Cerebellar nuclear complex (tissue), 1 donor: ENCODE measurements at places on chromosomes 13 and 19.

DNA sequence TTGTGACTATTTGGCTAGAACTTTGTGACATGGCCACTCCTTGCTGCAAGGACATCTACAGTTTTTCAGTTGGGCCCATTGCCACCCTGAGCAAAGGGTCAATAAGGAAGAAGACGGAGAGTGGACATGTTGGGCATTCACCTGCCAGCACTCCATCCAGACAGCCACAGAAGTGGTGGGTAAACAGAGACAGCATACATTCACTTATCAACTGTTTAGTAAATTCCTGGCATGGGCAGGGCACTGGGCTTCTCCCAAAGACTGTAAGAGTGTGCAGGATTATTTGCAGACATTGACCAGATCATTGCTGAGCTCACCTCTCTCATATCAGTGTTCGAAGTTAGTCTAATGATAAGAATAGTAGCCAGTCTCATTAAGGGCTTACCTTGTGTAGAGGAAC is 29.2 kb downstream of the SIPA1L3 start:
- no peak for DNase-seq

DNA sequence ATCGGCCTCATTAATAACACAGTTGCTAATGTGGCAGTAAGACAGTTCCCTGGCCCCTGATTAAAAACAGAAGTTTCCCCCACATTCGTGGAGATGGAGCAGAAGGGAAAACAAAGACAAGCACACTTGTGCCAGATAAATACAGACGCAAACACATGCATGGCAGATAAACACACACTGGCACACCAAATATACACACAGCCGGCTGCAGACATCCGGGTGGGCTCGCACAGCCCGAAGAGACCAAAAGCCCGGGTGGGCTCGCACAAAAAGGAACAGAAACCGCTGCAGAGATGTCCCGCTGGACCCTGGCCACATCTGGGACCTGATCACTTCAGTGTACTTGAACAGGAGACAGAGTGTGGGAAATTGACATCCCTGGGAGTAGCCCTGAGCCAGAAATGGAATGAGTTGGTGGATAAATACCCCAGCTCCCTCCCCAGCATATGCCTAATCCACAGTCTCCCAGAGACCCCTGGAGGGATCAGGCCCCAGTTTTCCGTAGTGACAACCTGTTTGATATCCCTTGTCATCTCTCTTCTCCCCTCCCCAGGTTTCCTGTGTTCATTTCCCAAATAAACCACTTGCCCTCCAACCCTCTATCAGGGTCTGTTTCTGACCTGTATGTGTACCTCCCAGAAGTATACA is 36.0 kb upstream of the ADGRE5 start:
- no peak for DNase-seq

DNA sequence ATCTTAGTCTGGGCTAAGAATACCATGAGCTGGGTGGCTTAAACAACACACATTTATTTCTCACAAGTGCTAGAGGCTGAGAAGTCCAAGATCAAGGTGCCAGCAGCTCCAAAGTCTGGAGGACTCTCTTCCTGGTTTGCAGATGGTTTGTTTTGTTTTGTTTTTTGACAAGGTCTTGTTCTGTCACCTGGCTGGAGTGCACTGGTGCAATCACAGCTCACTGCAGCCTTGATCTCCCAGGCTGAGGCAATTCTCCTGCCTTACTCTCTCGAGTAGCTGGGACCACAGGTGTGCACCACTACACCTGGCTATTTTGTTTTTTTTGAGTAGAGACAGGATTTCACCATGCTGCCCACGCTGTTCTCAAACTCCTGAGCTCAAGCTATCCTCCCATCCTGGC is 15.5 kb downstream of the APLP1 start:
- no peak for DNase-seq

DNA sequence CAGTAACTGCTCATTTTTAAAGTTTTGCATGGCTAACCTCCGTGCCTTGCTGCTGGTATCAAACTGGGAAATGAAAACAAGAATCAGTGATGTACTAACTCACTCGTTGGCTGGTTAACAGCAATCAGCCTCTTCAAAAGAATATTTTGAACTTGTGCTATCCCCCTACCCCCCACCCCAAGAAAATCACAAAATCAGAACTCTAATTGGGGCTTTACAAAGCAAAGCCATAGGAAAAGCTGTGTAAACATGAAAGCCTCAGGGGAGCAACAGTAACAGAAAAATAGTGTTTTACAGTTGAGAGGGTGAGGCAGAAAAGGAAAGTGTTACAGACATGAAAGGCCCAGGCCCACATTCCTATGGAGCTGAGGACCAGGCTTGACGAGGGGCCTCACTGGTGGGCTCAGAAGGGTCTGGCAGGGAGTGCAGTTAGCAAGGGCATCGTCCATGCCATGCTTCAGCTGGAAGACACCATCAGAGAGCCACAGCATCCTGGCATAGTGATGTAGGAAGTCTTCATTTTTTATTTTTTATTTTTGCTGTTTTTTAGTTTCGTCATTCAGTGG is 217.6 kb downstream of the PCCA start:
- DNase-seq = no peak

- no peak for DNase-seq
Measured at GRCh38 chr19:4431296-4431695, 26.3 kb downstream of the UBXN6 start.

GRCh38 chr13:112441226-112441625 is 65.1 kb downstream of the SPACA7 start:
- DNase-seq = no peak

- DNase-seq = no peak
Measured at GRCh38 chr19:39157275-39157996, 31.9 kb downstream of the PAK4 start.

- DNase-seq = no peak
Measured at GRCh38 chr19:29812080-29812880, 489 bp downstream of the CCNE1 start.

GRCh38 chr19:53962887-53963431 is at the start of gene CACNG8:
CACNG8 (plus strand) TSS chr19:53962937.
- no peak for DNase-seq

DNA sequence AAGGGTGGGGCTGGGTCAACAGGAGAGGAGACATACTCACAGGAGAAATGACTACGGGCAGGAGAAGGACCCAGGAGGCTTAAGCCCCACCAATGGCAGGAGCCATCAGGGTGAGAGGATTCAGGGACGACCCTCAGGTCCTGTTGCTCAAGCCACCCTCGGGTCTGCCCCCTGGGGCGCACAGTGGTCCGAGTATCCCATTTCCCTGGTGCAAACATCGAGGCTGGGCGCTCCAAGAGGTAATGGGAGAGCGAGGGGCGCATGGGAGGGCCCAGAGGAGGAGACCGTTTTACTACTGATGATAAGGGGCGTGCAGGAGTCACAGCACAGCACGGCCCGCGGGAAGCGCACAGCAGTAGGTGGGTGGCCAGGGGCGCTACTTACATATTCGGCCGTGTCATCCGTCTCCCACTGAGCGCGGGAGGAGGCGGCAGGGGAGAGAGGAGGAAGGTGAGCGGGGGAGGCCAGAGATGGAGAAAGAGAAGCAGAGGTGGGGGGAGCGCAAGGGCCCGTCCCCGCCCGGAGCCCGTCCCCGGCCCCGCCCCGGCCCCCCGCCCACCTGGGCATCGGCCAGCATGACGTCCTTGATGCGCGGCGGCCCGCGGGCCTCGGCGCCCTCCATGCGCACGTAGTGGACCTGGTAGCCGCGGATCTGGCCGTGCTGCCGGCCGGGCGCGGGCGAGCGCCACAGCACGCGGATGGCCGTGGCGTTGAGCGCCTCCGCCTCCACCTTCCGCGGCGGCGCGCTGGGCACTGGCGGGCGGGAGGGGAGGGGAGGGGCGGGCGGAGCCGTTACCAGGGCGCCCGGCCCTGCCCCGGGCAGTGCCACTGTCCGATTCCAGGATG is 111.5 kb downstream of the PTPRS start:
- no peak for DNase-seq

DNA sequence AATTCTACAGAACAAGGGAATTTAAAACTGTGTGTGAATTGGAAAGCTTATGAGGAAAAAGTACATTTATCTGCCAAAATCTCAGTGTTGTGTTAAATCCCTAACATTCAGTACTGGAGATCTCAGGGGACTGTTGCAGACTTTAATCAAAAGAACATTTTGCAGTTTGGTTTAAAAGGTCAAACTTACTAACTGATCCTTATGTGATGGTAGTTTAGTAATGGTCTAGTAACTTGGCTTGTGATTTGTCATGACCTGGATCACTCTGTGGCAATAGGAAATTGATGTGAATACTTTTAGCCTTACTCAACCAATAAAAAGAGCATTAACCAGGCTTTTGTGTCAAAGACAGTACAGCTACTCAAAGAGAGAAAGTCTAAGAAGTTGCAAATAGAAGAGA is 862.1 kb upstream of the MIR17HG start:
- no peak for DNase-seq

DNA sequence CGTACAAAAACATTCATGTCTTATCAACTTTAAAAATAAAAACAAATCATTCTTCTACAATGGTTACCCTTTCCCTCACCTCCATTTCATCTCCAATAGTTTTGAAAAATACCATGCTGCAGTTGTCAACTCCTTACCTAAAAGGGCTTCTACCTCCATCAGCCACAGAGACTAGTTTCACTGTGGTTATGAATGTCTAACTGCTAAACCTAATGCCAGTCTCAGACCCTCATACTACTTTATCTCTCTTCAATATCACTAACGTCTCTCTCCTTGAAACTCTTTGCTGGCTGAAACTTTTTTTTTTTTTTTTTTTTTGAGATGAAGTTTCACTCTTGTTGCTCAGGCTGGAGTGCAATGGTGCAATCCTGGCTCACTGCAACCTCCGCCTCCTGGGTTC is 27.1 kb downstream of the LNX2 start:
- DNase-seq = no peak

- no peak for DNase-seq
Measured at GRCh38 chr13:113856716-113857065, 7.2 kb downstream of the GAS6 start.

DNA sequence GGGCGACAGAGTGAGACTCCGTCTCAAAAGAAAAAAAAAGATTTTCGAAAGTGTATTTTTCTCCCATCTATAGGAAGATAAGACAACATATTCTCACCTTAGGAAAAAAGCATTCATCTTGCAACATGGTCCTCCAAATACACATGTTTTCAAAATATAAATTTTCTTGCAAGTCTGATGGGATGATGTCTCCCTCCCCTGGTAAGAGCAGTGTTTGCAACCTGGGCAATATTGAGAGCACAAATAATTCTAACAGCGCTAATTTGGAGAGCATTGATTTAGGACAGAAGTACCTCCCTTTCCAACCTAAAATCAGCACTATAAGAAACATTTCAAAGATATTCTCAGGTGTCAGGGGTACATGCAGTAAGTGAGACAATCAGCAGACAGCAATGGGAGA is 61.0 kb upstream of the SHISA2 start:
- no peak for DNase-seq

GRCh38 chr13:38888309-38888708 is 102.3 kb downstream of the STOML3 start:
- no peak for DNase-seq

- DNase-seq = no peak
Measured at GRCh38 chr19:41918653-41919244, 9.5 kb downstream of the ERFL start.

DNA sequence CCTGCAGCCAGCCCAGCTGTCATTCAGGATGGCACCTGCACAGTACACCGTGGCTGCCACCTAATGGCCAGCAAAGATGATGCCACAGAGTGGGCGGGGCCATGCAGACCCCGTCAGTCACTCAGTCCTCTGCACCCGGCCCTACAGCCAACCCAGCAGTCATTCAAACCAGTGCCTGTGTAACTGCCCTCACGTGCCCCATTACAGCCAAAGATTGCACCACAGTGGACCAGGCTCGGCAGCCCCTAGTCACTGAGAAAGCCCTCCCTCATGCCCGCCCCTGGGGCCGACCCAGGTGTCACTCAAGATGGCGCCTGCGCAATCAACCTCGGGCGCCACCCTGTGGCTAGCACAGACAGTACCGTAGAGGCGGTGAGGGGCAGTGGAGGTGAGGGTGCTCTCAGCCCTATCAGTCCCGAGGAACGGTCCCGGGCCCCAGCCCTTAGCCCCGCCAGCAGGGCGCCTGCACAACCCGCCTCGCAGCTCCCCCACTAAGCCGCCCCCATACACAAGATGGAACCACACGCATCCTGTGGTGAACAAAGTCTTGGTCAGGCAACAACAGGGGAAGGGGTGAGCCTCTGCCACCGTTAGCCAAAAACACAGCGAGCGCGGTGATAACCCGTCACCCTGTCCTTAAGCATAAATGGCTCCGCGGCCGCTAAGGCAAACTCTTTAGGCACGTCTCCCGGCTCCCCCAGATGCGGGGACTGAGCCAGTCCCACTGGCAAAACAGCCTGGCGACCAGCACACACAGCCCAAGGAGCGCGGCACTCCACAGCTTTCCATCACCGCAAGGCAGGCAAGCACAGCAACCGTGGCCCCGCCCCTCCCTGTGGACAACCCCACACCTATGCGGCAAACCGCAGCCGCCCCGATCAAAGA is 2.3 kb downstream of the PEG3 start:
- DNase-seq = peak; percentile 17

GRCh38 chr19:21607449-21607848 is 102.0 kb downstream of the ZNF429 start:
- DNase-seq = no peak

- no peak for DNase-seq
Measured at GRCh38 chr13:45320876-45321629, 19.9 kb downstream of the TPT1 start.

DNA sequence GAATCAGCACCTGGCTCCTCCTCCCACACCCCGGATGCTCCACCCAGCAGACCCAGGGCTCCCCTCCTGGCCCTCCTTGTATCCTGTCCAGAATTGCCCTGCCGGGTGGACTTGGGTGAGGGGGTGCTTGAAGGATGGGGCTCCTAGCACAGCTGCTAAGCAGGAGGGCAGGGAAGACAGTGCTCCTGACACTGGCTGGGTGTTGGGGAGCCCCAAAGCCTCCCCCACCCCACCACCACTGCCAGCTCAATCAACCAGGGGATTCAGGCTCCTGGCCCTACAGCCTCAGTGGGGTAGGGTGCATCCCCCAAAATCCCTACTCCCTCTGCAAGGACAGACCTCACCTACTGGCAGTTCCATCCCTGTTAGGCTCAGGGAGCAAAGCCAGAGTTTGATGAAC is 2.6 kb upstream of the CYP4F11 start:
- no peak for DNase-seq

DNA sequence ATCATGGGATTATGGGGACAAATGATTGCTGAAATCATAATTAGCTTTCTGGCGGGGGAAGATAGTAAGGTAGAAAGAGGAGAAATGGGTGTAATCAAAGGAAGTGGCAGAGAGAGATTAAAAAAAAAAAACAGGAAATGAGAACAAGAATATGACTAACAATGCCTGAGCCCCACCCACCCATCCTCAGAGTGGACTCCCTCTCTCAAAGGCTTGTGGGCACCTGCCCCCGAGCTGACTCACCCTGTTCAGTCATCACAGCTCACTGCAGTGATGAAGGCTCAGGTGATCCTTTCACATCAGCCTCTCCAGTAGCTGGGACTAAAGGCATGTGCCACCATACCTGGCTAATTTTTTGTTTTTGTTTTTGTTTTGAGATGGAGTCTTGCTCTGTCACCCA is 26.4 kb upstream of the TPT1 start:
- DNase-seq = no peak
